Vein endothelial cell (primary cell): ENCODE measurements at places on chromosomes 1 and 21. TPM values are rescaled to one million over a fixed set of nuclear protein-coding genes. Genes with fewer than 3 reads are reported as not detected.

PRAMEF1 gene
- not detected in 2 replicates for total RNA-seq

FCAMR gene
- total RNA-seq, result not detected in 2 replicates

ATP6V1G3 gene
- total RNA-seq, result 0.33 TPM in 1 of 2 replicates, not detected in the other

RAB7B gene
- 0.10 TPM in 1 of 2 replicates, not detected in the other for total RNA-seq

DCST2 gene
- total RNA-seq, result not detected in 2 replicates

ZBTB8B gene
- total RNA-seq, result under 0.01 TPM in 2 replicates

GIPC2 gene
- total RNA-seq, result 12.4 and 14.7 TPM in 2 replicates

RSPO1 gene
- not detected in 2 replicates for total RNA-seq

CCDC185 gene
- not detected in 2 replicates for total RNA-seq

RIPK4 gene
- under 0.01 and 0.33 TPM in 2 replicates for total RNA-seq

CASQ2 gene
- total RNA-seq, result not detected in 2 replicates

SELL gene
- total RNA-seq, result 2.9 and 3.3 TPM in 2 replicates

APCS gene
- not detected in 2 replicates for total RNA-seq

GSTM3 gene
- 54.7 and 54.9 TPM in 2 replicates for total RNA-seq

C1orf87 gene
- total RNA-seq, result not detected in 2 replicates

COL11A1 gene
- under 0.01 TPM in 2 replicates for total RNA-seq

NTRK1 gene
- not detected in 2 replicates for total RNA-seq

AIRE gene
- under 0.01 TPM in 2 replicates for total RNA-seq

CR1 gene
- not detected in 2 replicates for total RNA-seq

CSF3R gene
- total RNA-seq, result not detected in 2 replicates

SYPL2 gene
- total RNA-seq, result under 0.01 TPM in 1 of 2 replicates, not detected in the other

FLG2 gene
- total RNA-seq, result not detected in 2 replicates

C1orf105 gene
- total RNA-seq, result not detected in 2 replicates

PROK1 gene
- total RNA-seq, result not detected in 2 replicates

NLRP3 gene
- total RNA-seq, result 0.10 and 0.98 TPM in 2 replicates

SEMA6C gene
- 15.6 and 17.6 TPM in 2 replicates for total RNA-seq

CACNA1S gene
- total RNA-seq, result not detected in 2 replicates

WDR64 gene
- total RNA-seq, result not detected in 2 replicates

GNAT2 gene
- total RNA-seq, result not detected in 2 replicates

CELA3A gene
- total RNA-seq, result not detected in 2 replicates

ZYG11A gene
- total RNA-seq, result 1.4 and 2.3 TPM in 2 replicates

MIXL1 gene
- 0.10 TPM in 1 of 2 replicates, not detected in the other for total RNA-seq

STIL gene
- total RNA-seq, result 9.5 and 22.9 TPM in 2 replicates

FHAD1 gene
- 0.33 TPM in 1 of 2 replicates, not detected in the other for total RNA-seq

SELENBP1 gene
- 3.3 and 4.2 TPM in 2 replicates for total RNA-seq

PEX11B gene
- total RNA-seq, result 22.5 and 28.1 TPM in 2 replicates

MXRA8 gene
- 1.6 TPM in 2 replicates for total RNA-seq

CD1E gene
- total RNA-seq, result not detected in 2 replicates

DENND4B gene
- total RNA-seq, result 25.2 and 28.4 TPM in 2 replicates

TRIM67 gene
- total RNA-seq, result not detected in 2 replicates

HEYL gene
- total RNA-seq, result 0.38 TPM in 1 of 2 replicates, not detected in the other

GJB4 gene
- not detected in 2 replicates for total RNA-seq

GUCA2A gene
- total RNA-seq, result not detected in 2 replicates

AXDND1 gene
- 0.38 TPM in 1 of 2 replicates, not detected in the other for total RNA-seq

SMCP gene
- not detected in 2 replicates for total RNA-seq

CA14 gene
- not detected in 2 replicates for total RNA-seq

DFFB gene
- 8.5 and 14.2 TPM in 2 replicates for total RNA-seq

RNU1-4 gene
- total RNA-seq, result under 0.01 TPM in 2 replicates

TFB2M gene
- total RNA-seq, result 18.0 and 23.4 TPM in 2 replicates

FOXE3 gene
- total RNA-seq, result not detected in 2 replicates

AUNIP gene
- total RNA-seq, result 2.6 and 4.2 TPM in 2 replicates

KDM5B gene
- 89.8 and 91.1 TPM in 2 replicates for total RNA-seq
